Right lobe of liver (tissue), 6 donors: ENCODE measurements at places on chromosomes 7 and 10.
A peak's percentile ranks its signal among the peaks of the same experiment; 100 is the strongest.

GRCh38 chr10:20492447-20492846, 404.7 kb downstream of the NEBL start:
- DNase-seq, result no peak

GRCh38 chr7:114243646-114244045, 171.0 kb upstream of the FOXP2 start:
- no peak for DNase-seq

GRCh38 chr10:119655566-119656001, 4.4 kb downstream of the BAG3 start:
- DNase-seq, result no peak

GRCh38 chr7:75718390-75719031, 20.2 kb downstream of the HIP1 start:
- DNase-seq, result no peak

DNA sequence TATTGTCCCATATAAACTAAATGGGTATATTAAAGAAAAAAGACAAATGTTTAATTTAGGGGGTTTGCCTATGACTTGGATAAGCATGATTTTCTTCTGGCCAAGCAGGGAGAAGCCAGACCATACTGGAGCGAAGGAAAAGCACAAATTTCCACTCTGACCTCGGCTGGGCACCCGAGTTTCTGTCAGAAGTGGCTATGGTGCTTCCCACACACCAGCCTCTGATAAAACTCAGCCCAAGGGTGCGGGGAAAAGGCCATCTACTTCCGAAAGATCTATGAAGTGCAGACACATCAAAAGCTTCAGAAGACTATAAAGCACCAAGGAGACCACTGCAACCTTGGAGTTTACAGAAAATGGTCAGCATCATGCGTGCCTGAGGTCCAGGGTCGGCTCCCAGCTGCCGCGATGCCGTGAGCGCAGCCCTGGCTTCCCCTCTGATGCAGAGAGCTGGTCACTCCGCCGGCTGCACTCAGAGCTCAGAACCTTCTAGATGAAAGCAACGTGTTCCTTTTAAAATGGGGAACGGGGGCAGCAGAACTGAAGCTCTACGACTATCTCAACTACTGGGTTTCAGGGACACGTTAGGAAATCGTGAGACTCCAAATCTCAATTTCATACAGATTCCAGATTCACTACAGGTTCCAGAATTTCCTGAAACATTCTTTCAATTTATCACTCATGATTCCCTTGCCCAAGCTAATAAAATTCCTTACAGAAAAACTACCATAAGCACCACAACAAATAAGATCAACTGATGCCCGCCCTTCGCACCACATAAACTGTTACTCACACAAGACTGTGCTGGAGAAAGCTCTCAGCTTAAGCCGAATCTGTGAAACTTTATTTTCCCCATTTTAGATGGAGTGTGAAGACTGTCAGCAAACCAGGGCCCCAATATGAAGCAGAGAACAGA, 84.5 kb downstream of the DIP2C start:
- no peak for DNase-seq

DNA sequence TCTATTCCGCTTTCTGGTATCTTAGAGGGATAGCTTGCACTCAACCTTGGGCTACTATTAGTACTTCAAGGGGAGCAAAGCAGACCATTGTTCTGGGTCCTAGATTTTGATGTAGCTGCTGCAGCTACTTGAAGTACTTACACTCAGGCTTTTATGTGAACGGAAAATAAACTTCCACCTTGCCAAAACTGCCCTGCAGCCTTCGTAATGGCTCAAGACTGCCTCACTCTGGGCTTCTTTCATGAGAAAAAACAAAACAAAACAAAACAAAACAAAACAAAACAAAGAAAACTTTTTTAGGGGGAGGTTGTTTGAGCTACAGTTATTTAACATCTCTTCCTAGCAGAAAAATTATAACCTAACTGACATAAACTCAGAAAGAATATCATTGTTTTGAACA, 19.4 kb upstream of the EPHB6 start:
- DNase-seq, result no peak

GRCh38 chr7:67006965-67007364, 10.3 kb downstream of the TYW1 start:
- DNase-seq, result no peak

- no peak for DNase-seq
Observed at GRCh38 chr10:21675157-21675796, 141.2 kb downstream of the MLLT10 start.

- no peak for DNase-seq
Observed at GRCh38 chr7:3068530-3068929, 24.9 kb upstream of the CARD11 start.

GRCh38 chr10:132897516-132898381, 44.6 kb downstream of the CFAP46 start:
- peak; percentile 26 for DNase-seq

DNA sequence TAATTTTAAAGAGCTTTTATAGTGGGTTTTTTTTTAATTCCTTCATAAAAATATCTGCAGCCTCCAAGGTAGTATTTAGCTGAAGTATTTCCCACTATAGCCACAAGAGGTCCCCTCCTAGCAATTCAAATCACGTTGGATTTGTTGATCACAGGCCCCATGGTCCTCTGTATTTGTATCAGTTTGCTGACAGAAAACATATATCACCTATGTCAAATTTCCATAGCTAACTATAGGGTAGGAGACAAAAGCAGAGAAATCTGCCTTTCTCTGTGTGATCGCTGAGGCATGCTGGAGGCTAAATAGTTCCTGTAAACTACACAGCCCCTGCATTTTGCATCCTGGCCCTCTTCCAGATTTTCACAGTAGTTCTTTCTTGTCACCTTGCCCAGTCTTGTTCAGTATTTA, 1.7 kb upstream of the CTNNA3 start:
- no peak for DNase-seq

DNA sequence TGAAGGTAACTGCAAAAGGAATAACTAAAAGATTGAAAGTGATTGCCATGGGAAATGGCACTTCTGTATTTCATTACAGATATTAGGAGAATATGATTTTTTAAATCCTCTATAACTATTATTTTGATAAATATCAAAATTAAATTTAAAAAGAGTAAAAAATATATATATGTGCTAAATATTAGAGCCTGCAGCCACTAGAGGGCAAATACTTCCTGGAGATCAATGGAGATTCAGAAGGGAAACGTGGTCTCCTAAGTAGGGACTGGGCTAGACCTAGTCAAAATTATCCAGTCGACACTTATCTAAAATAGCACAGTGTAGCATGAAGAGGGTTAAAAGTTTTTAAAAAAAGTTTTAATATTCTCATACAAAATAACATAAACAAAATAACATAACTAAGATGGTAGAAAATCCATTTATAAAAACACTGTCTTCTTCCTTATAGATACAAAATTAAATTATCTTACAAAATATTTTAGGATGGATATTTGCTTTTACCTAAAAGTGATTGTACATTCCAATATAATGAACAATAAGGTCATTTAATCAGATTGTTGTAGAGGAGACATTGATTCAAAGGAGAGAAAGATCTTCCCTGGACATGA, 434.3 kb downstream of the MDFIC start:
- DNase-seq, result no peak
